ENCODE measurements at places on chromosomes 6 and 20.

GRCh38 chr6:102501615-102502014, 1108.1 kb downstream of the GRIK2 start:
- no peak for DNase-seq

DNA sequence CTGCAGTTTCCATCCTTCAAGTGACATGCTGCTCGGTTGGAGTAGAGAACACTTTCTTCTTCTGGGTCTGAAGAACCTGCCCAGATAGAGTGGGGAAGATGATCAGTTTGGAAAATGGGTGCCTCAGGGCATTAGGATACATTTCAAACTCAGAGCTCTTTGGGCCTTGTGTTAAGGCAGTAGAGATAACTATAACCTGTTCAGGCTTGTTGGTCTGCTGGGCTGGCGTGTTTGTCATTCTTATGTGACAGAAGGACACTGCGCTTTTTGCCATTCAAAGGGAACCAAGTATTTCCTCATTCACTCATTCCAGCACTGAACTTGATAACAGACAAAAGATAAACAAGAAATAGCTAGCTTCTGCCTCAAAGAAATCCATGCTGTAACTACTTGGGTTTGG, 3.8 kb downstream of the TOMM34 start:
- no peak for DNase-seq

DNA sequence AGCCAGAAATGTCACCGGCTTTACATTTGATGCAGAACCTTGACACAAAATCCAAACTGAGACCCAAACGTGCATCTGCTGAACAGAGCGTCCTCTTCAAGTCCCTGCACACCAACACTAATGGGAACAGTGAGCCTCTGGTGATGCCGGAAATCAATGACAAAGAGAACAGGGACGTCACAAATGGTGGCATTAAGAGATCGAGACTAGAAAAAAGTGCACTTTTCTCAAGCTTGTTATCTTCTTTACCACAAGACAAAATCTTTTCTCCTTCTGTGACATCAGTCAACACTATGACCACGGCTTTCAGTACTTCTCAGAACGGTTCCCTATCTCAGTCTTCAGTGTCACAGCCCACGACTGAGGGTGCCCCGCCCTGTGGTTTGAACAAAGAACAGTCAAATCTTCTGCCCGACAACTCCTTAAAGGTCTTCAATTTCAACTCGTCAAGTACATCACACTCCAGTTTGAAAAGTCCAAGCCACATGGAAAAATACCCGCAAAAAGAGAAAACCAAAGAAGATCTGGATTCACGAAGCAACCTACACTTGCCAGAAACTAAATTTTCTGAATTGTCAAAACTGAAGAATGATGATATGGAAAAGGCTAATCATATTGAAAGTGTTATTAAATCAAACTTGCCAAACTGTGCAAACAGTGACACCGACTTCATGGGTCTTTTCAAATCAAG, 108.4 kb downstream of the RTN4IP1 start:
- DNase-seq: peak; percentile 90

GRCh38 chr6:2674857-2675256, 75.9 kb downstream of the MYLK4 start:
- no peak for DNase-seq

DNA sequence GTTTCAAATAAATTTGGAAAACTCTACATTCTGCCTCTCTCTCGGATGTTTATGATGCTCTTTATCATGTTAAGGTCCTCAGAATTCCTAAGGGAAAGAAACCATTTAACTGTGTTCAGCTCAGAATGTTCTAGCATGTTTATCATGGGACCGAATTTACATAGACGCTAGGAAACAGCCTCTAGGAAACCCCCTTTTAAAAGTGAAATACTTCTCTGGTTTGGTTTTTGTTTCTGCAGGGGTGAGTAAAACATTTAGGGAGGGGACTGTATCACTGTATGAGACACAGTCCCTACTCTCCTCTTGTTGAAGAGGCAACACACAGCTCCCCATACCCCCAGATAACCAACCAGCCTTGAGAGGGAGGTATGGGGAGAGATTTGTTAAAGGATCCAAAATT, 267.6 kb upstream of the SUPT3H start:
- no peak for DNase-seq

- no peak for DNase-seq
These were observed 8.3 kb downstream of the R3HDML start for GRCh38 chr20:44345147-44345546.

- no peak for DNase-seq
These were observed 193.4 kb downstream of the CDC5L start for GRCh38 chr6:44580901-44581300.

DNA sequence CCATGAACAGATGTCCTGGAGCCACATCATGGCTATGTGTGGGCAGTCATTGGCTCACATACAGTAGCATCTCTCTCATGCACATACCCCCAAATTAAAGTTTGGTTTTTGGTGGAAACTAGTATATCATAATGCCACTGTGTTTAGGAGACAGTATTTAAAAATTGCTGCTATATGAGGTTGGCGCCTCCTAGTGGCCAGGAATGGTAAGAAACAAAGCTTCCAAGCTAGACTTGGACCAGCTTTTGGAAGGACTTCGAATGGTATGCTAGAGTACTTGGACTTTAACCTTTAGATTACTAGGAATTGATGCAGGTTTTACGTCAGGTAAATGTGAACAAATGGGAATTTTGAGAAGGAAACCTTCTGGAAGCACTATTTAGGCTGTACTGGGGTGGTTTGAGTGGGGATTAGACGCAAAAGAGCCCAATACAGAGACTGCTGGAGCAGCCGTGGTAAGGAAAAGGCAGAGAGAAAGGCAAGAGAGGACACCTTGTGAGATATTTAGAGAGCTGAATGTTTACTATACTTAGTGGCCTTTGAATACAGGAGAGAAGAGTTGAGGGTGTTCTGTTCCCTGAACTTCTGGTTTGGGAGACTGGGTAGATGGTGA, 23.8 kb downstream of the PRSS35 start:
- peak; percentile 18 for DNase-seq
